GM23248 (cell line): ENCODE measurements at places on chromosomes 2 and 18.

- no peak for DNase-seq
Measured at GRCh38 chr2:25437881-25438662, 96.3 kb upstream of the DNMT3A start.

- no peak for DNase-seq
Measured at GRCh38 chr2:234676783-234677450, 180.0 kb upstream of the ARL4C start.

DNA sequence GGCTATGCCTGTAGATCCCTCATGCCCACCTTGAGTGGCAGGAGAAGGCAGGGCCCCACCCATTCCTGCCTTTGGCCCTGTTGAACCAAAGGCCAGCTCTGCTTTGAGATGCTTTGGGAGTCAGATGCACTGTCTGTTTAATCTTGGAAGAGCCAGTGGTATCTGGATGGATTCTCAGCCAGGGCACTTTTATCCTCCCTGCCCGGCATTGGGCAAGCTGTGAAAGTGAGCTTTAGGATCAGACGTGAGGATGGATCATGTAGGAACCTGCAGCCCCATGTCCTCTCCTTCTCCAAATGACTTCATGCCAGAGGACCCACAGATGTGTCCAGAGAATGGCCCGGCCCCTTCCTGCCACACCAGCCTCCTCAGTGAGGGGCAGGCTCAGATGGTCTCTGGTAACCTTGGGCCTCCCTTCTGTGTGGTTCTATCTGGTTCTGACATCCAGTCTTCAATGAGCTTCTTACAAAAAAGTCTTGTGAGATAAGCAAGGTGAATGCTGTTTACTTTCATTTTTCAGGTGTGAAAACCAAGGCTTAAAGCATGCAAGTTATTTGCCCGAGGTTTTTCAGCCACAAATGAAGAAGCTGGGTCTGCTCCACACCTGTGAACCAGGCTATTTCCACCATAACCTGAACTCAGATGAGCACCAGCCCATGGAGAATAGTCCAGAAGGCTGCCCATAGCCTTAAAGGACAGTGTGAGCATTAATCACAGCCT is 123.8 kb downstream of the KCTD1 start:
- no peak for DNase-seq

- DNase-seq, result peak; percentile 99
Measured at GRCh38 chr18:23452728-23453679, at the start of gene RIOK3. TSS of gene RIOK3 (plus strand) at chr18:23453287. CDS start at chr18:23453440, 153 bp downstream.

- no peak for DNase-seq
Measured at GRCh38 chr18:12417687-12418086, 10.0 kb downstream of the PRELID3A start.

DNA sequence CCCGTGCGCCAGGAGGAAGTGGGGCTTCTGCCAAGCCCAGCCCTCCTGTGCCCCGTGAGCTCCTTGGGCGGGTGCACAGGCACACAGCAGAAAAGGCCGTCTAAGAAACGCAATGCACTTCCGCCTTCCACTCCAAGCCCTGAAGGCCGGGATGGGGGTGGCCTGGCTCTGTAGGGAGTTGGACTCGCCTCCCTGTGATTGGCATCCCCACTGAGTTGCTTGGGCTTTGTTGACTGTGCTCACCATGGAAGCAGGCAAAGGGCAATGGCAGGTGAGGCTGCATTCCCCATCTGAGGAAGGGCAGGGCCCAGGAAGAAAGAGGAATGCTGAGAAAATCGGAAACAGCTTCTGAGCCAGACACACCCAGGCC is 66.8 kb downstream of the CRACDL start:
- DNase-seq, result no peak

DNA sequence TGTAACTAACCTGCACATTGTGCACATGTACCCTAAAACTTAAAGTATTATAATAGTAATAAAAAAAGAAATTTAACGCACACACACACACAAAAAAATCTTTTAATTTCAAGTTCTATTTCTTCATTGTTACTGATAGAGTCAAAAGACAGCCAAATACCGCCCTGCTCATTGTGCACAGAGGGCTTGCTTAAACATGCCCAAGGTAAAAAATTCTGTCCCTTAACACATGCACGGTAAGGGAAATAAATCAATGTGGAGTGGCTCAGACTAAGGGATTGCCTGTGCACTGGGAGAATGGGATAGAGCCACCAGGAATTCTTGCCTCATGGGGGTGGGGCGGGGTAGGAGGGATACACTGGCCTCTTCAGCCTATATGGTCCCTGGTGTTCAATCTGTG is 468.0 kb downstream of the NUP35 start:
- no peak for DNase-seq

GRCh38 chr2:145356056-145356455 is 836.1 kb upstream of the ZEB2 start:
- peak; percentile 41 for DNase-seq

GRCh38 chr2:269356-270030 is 4.7 kb downstream of the ACP1 start:
- no peak for DNase-seq

DNA sequence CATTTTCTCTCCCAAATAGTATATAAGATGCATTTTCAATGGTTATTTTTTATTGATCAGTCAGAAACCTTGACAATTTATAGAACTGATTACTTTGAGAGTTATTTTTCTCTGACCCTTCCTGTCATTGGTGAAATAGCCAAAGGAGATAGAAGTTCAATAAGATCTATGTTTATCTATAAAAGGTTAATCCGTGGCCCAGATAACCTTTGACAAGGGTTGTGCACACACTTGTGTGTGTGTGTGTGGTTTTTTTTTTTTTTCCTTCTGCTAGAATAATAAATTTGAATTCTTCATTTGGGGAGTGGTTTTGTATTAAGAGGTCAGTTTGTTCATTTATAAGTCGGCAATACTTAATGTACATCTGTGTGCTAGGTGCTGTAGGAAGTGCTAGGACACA is 160.0 kb downstream of the MGAT5 start:
- no peak for DNase-seq

DNA sequence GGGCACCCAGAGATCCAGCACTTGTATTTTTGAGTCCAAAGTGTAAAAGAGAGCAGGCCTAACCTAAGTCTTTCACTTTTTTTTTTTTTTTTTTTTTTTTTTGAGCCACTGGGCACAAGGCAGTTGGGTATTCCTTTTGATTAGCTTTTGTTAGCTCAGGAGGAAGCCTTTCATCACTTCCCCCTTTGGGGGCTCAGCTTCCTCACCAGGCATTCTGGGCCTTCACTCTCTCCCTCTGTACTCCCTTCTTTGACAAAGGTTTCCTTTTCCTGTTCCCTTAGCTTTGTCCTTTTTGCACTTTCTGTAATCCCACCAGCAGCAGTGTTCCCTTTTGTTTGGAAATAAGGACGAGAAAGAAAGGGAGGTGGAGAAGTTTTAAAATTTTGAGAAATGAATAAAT is 88.2 kb downstream of the PKP4 start:
- DNase-seq, result no peak

DNA sequence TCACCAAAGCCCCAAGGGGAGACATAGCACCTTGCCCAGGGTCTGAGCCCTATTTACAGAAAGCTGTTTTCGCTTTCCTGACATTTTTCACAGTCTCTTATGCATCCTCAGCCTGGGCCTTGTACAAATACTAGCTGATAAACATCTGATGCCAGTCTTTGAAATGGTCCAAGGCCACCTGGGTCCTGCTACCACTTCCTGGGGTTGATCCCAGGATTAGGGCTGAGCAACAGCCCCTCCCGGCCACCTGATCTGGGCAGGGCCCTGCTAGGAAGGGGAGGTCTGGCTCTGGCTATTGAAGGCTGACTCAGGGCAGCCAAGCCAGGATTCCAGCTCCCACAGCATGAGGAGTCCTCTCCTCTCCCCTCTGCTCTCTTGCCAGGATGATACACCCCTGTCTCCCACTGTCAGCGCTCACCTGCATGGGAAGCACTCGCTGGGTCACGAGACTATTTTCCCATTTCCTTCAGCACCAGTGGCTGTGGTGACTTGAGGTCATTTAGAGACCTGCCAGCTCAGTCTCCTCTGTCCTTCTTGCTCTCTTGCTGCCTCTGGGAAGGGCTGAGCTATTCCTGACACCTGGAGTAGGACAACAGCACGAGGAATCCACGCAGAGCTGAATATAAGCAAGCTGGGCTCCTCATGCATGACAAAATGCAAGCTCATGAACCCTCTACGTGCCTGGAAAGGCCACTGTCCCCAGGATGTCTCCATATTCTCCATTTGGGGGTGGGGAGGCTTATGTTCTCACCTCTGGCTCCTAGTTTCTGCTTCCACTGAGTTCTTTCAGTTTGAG is 53.0 kb upstream of the LGALSL start:
- no peak for DNase-seq

- peak; percentile 34 for DNase-seq
Measured at GRCh38 chr2:91442246-91442905, 2750.9 kb downstream of the RPIA start.

DNA sequence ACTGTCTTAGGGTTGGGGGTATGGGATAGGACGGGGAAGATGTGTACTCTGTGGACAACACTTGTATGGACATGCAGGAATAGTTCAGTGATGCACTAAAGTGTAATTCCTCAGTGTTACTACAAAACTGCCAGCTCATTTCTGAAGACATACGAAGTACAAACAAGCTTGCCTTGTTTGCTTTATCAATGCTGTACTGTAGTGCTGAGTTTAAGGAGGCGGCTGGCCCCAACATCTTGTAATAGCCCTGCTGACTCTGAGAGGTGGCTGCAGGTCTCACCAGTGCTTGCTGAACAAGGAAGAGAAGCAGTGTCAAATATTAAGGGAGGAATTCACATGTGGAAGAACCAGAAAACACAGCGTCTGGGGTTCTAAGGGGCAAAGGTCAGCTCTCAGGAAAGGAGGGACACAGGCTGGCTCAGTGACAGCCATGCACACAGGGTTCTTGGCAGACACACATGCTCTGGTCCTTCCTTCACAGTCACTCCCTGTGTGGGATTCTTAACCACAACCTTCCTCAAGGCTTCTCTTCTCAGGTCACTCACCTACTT is 39.8 kb upstream of the EVA1A start:
- DNase-seq, result no peak

DNA sequence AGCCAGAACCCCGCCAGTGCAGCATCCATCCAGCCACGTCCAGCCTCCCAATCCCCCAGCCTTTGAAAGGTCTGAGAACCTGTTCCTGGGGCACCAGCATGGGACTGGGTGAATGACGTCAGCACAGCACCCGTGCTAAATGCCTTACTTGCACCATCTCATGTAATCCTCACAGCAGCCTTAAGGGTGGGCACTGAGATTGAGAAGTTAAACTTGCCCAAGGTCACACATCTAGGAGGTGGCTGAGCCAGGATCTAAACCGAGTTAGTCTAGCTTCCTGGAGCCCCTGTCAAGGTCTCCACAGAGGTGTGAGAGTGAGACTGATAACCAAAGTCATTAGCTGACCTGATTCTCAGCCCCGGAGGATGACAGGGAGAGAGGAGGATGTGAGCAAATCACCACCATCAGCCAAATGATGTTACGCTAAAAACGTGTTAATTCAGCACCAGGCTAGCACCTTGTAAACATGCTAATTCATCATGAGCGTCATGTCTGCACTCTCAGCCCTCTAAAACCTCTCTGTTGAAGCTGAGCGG is 4.6 kb downstream of the CD8A start:
- no peak for DNase-seq

GRCh38 chr2:187554011-187554703 is at the start of gene TFPI:
TSS of gene TFPI (minus strand) at chr2:187554435. CDS start at chr2:187503768, 50,667 bp downstream.
- peak; percentile 80 for DNase-seq

DNA sequence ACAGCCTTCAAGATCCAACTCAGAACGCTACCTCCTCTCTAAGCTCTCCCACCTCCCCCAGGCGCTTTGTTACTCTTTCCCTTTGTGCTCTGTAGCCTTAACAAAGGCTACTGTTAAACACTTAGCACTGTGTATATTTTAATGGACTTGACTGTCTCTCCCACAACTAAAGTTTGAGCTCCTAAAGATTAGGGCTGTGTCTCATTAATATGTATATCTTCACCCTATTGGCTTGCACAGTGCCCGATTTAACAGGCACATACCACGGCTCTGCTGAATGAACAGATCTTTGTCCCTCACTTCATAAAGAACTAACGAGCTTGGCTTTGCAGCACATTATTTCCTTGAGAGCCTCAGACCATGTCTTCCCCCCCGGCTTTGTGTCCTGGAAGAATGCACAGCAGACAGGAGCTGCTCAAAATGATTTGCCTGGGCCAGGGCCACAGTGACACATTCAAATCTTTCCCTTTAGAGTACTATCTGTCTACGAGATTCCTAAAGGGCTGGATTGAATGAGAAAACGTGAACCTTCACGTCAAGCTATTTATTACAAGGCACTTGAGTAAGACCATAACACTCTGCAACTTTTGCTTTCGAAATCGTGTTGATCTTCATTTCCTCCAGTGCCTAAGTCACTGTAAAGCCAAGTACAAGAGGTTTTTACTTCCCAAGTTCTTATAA is 22.1 kb downstream of the ABHD3 start:
- DNase-seq, result peak; percentile 76

GRCh38 chr18:79528316-79528695 is 132.6 kb downstream of the NFATC1 start:
- DNase-seq, result no peak

DNA sequence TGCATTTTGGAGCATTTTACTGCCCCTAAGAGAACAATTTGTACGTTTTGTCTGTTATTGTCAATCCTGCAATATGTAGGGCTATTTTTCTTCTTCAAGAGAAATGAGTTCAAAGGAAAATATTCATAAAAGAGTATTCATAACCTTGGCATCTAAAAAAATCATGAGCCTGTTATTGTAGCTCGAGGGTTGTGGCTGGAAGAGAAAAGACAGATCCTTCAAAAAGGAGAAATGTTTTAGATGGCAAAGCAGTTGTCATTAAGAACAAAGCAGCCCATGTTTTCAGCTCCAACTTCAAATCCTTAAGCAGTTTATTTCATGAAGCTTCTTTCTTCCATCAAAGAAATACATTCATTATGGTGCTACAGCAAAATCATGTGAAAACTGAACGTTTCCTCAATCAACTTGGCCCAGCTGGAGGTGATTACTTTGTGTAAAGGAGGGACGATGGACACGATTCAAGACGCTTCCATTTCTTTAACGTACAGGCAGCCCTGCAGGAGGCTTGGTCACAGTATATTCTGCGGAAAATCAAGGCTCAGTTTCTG is 31.4 kb downstream of the QPCT start:
- peak; percentile 38 for DNase-seq

DNA sequence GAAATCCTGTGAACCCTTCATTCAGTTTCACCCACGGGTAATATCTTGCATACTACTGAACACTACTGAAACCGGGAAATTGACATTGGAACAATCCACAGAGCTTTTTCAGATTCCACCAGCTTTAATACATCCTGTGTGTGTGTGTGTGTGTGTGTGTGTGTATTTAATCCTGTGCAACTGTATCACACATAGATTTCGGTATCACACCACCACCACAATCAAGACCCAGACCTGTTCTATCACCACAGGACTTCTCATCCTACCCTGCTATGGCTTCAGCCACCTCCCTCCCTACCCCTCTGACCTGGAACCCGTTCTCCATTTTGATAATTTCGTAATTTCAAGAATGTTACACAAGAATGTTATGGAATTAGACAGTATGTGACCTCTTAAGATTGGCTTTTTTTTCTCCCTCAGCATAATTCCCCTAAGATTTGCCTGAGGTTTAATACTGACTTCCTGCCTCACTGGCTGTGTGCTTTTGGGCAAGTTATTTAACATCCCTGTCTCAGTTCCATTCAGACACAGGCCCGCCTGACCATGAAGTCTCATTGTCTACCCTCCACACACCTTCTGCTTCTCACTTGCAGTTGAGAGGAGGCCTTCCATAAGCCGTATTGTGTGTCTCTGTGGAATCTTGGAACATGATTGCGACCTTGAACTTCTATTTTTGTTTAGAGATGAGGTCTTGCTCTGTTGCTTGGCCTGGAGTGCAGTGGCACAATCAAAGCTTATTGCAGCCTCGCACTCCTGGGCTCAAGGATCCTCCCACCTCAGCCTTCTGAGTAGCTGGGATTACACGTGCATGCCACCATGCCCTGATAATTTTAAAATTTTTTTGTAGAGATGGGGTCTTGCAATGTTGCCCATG is 14.4 kb upstream of the TMEM131 start:
- DNase-seq, result no peak

- no peak for DNase-seq
Measured at GRCh38 chr2:225691711-225692110, 292.2 kb downstream of the NYAP2 start.
